ENCODE measurements at places on chromosomes 3 and 15.

DNA sequence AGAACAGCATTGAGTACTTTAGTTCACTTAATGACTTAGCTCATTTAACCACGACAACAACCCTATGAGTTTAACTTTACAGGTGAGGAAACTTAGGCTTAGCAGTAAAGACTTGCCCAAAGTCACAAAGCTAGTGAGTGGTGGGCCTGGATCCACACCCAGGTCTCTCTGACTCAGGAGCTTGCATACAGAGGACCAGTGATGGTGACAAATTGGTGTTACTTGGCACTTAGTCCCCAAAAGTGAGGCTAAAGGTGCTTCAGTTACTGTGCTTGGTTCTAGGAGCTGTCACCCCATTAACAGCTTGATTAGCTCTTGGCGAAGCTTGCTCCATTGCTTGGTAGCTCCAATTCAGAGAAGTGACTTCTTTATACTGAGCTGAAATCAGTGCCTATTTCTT is 6.1 kb downstream of the CELF6 start:
- DNase-seq = no peak

DNA sequence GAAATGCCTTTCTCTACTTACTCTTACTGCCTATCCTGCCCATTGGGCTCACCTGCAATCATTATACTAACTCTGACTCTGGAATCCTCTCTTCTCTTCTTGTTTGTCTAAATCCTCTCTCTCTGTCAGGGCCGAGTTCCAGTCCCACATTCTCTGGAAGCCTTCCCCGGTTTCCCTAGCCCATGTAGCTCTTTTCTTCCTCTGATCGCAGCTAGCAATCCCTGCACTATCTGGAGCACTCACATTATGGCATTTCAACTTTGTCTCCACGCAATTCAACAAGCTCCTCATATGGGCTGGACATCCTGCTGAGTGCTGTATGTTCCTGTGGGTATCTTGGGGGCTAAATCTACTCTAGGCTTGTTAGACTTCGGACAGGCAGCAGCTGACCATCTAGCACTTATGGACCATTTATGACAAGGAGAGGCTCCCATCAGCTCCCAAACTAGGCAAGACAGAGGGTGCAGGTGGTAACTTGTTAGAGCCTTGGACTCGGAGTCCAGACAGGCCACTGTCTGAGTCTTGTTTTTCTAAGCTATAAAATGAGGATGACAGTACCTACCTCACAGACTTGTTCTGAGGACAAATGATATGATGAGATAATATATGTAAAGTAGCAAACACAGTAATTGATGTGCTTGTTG is 58.3 kb downstream of the EPHB3 start:
- no peak for DNase-seq

DNA sequence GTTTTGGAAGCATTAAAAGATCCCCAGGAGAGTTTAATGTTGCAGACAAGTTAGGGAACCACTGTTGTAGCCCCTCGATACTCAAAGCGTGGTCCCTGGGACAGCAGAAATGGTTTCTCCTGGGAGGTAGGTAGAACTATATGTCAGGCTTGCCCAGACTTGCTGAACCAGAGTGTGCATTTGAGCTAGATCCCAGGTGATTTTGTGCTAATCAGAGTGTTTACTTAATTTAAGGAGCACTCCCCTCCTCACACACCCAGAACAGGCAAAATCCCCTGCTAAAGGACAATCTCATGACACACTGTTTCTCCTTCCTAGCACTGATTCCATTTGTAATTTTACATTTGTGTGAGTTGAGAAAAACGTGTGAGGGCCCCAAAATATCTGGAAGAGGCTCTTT is 24.3 kb downstream of the LMCD1 start:
- no peak for DNase-seq

- DNase-seq = no peak
Measured at GRCh38 chr3:11948331-11948730, 55.9 kb upstream of the SYN2 start.

DNA sequence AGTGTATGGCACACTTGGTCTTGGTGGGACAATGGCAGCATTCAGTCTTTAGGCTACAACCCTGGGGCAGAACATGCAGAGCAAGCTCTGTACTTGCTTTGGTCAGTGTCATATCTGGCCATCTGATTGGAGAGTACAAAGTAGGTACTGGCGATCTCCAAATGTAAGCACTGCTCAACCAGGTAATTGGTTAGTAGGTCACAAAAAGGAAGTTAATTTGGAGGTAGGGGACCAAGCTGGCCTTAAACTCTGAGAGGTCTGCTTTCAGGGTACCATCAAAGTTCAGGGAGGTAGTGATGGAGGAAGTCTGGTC is 3.3 kb upstream of the ABHD5 start:
- no peak for DNase-seq

DNA sequence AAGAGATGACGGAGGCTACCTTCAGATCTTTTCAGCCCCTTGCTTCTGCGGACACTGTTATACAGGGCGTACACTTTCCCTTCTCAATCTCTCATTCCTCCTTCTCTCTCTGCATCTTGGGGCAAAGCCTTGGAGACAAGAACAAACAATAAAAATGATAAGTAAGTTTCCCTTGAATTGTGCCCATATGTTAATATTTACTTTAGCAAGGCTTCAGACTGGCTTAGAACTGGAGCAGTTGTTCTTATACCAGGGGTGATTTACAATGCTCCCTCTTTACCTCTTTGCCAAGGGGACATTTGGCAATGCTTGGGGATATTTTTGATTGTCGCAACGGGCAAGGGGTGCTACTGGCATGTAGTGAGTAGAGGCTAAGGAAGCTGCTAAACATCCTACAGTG is 29.4 kb downstream of the TIMMDC1 start:
- DNase-seq = no peak

DNA sequence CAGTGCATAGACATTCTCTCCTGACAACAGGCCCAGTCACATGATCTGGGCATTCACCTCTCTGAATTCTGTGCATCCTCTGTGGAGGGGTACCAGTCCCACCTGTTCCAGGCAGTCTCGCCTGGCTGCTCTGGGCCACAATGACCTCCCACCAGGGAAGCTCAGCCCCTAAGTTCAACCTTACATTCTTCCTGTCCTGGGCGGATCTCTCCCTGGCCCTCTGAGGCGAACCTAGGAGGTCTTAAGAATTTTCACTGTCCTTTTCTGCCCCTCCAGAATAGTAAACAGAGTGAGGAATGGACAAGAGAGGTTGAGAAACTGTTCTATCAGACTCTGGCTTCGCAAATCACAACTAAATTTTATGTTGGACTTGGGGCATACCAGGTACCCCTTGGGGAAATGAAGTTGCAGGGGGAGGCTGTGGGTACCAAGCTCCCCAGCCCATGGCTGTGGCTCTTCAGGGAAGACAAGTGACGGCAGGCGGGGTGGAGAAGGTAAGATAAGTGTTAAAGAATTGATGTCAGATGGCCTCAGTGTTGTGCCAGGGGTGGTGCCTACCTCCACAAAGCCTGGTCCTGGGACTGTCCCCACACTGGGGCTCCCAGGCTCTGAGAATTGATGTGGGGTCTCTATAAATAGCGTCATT is 5.3 kb downstream of the SCN5A start:
- peak; percentile 20 for DNase-seq

- no peak for DNase-seq
Measured at GRCh38 chr3:187963003-187963676, 190.8 kb upstream of the LPP start.

DNA sequence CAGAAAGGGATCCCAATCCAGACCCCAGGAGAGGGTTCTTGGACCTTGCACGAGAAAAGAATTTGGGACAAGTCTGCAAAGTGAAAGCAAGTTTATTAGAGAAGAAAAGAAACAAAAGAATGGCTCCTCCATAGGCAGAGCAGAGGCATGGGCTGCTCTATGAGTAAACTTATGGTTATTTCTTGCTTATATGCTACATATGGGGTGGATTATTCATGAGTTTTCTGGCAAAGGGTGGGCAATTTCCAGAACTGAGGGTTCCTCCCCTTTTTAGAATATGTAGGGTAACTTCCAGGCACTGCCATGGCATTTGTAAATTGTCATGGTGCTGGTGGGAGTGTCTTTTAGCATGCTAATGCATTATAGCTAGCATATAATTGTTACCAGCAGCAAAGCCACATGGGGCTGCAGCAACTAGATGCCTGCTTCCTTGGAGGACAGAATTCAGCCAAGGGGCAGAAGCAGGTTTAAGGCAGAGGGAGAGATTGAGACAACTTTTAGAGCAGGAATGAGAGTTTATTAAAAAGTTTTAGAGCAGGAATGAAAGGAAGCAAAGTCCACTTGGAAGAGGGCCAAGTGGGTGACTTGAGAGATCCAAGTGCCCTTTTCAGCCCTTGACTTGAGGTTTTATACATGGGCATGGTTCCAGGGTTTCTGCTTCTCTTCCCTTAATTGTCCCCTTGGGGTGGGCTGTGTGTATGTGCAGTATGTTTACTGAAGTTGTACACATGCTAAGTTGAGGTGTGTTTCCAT is 41.3 kb downstream of the METTL6 start:
- no peak for DNase-seq

- peak; percentile 57 for DNase-seq
Measured at GRCh38 chr3:109023656-109024254, 70.1 kb upstream of the GUCA1C start.

DNA sequence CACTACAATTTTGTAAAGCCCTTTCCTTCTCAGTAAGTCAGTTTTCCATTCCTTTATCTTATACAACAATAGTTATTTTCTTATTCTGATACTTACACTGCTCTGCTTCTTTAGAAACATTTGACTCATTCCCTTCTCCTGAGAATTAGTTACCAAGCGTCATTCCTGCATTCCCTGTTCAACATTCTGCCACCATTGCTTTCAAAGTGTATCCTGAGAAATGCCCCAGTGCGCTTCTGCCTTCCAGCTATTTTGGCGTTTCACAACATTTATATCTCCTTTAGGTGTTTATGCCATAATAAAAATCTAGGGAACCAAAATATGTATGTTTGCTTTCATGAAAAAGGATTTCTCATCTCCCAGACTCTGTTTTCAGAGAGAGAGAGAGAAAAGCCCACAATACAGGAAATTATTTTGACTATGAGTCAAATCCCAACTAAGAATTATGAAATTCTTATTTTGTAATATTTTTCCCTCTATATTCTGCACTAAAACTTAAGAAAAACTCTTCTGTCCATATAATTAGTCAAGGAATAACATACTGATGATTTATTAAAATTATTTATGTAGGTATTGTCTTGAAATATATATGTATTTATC is 118.2 kb upstream of the RAP2B start:
- DNase-seq = no peak

DNA sequence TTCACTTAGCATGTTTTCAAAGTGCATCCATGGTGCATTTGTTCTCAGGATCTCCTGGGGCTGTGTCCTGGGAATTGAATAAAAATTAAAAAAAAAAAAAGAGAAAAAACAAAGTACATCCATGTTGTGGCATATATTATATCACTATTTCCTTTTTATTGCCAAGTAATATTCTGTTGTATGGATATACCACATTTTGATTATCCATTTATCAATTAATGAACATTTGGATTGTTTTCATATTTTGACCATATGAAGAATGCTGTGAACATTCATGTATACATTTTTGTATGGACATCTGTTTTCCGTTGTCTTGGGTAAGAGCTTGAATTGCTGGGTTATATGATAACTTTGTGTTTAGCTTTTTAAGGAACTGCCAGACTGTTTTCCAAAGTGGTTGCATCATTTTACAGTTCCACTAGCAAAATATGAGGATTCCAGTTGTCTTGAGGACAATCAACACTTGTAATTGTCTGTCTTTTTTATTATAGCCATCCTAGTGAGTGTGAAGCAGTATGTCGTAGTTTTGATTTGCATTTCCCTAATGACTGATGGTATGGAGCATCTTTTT is 44.5 kb downstream of the CTDSPL2 start:
- no peak for DNase-seq

DNA sequence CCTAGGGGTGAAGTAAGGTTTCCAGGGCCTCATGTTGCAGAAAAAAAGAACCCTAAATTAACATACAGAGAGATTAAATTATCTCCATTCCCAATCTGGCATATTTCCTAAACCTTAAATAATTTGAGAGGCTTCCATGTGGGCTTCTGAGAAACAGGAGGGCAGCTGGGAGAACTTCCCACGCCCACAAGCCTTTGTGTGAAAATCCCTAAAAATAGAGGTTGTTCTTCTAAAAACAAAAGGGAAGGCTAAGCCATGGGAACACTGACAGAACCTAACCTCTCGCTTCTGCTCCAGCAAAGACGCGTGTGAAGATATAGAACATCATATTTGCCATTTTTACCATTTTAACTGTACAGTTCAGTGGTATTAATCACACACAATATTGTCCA is 812 bp upstream of the SLC12A8 start:
- no peak for DNase-seq

All from right forelimb (tissue), 1 donor.